ENCODE measurements at places on chromosomes 7 and 10.

GRCh38 chr7:90188281-90188680, 23.3 kb upstream of the STEAP2 start:
- DNase-seq, result no peak

GRCh38 chr10:116620423-116621400, at the start of gene PNLIPRP2:
TSS of gene PNLIPRP2 (plus strand) at chr10:116620953.
- DNase-seq, result no peak

GRCh38 chr7:97015279-97015678, 9.4 kb downstream of the DLX5 start:
- no peak for DNase-seq

- DNase-seq, result no peak
Measured at GRCh38 chr7:70406186-70406949, 725.6 kb upstream of the GALNT17 start.

GRCh38 chr10:93584445-93584844, 16.6 kb downstream of the RBP4 start:
- no peak for DNase-seq

- DNase-seq, result no peak
Measured at GRCh38 chr10:35928748-35929147, 286.7 kb upstream of the FZD8 start.

DNA sequence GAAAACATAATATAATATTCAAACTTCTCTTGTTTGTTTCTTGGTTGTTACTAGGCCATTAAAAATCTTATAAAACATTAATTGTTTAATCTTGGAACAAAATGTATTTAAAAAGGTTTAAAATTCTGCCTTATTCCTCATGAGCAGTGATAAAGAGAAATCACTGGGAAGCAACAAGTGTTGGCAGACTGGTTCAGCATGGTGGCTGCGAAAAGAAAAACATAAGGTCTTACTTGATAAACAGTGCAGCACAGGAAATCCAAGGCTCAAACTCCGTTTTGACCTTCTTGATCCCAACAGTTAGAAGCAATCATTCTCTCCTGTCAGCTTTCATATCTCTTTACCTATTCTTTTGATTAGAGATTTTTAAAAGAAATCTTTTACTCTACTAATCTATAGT, 530.8 kb downstream of the CNTNAP2 start:
- DNase-seq, result no peak

DNA sequence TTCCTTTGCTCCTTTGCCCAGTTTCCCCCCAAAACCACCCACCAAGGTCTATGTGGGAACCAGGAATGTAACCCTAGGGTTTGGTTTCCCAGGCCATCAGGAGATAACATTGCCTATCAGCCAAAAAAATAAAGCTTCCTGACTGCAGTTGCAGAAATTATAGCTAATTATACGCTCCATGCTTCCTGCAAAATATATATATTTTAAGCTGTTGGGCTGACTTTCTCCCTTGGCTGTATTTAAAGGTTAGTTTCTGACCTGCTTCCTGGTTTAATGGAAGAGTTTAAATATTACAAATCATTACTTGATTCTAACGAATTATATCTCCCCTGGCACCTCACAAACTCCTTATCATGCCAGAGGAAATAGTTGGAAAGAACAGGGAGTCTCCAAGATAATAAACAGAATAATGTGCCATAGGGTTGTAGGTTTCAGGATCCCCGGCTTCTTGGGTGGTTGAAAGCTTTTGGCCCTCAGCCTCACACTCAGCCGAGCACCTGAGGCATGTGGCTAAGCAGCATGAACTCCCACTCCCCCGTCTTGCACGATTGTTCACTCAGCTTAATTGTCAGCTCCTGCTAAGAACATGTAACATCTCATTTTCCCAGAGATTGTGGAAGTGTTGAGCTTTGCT, 79.9 kb downstream of the FZD1 start:
- no peak for DNase-seq

- DNase-seq, result no peak
Measured at GRCh38 chr7:96182424-96183158, 139.3 kb downstream of the SLC25A13 start.

DNA sequence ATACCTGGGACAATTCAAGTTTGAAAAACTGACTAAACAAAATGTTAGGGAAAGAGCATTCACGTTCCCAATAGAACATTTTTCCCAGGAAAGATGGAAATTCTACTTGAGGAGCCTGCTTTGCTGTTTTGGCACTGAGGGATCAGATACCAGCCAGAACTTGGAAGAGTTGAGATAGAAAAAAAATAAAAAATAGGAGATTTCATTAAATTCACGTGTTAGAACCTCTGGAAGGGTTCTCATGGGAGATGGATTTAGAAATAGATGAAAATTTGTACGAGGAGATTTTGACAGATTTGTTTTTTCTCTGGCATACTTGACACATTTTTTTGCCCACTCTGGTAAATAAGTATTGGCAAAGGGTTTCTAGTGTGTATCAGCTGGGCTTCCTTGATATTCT, 63.7 kb downstream of the CELF2 start:
- DNase-seq, result no peak

DNA sequence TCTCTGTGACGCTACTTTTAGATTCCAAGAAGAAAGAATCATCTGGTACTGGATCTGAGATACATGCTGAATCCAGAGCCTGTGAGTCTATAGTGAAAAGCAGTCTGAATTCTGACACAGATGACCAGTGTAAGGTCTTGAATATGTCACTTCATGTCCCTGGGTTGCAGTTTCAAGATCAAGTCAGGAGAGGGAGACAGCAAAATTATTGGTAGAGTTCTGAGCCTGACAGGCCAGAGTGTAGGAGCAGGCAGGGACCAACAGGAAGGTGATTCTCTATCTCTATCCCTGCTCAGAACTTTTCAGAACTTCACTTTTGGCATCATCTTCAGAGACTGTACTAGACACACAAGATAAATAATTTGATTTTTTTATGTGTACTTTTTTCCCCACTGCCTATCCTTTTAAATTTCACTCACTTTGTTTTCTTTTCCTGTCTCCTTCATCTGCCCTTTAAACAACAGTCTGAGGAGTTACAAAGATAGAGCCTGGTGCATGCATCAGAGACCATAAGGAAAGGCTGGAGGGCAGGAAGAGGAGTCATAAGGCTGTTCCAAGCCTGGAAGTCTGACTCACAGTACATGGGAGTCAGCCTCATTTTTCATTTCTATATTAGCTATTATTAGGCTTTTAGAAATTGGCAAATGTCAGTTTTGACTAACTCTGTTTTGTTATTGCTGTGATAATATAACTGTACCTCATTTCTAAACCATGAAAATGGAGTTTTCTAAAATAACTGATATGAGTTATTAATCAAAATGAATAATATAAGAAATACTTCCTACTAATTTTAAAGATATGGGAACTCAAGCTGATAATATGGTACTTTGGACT, 120.2 kb upstream of the TMEM229A start:
- DNase-seq, result no peak

- no peak for DNase-seq
Measured at GRCh38 chr10:116163333-116164131, 109.5 kb downstream of the GFRA1 start.

- DNase-seq, result no peak
Measured at GRCh38 chr7:139567647-139568345, 44.3 kb downstream of the CLEC2L start.

DNA sequence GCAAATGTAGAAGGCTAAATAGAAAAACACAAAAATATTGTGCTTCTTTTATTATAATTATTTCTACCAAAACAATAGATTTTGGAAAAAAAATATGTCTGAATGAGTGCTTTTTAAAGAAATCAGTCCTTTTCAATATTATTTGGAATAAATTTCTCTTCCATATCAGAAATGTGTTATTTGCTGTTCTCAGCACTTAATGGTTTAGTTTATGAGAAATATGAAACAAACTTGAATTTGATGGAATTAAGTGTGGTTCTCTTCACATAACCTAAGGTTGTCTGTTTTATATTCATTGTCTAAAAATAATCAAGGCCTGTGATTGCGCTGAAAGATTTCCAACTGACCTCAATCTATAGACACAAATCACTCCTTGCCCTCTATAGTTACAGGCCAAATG, 203.0 kb downstream of the COBL start:
- no peak for DNase-seq

DNA sequence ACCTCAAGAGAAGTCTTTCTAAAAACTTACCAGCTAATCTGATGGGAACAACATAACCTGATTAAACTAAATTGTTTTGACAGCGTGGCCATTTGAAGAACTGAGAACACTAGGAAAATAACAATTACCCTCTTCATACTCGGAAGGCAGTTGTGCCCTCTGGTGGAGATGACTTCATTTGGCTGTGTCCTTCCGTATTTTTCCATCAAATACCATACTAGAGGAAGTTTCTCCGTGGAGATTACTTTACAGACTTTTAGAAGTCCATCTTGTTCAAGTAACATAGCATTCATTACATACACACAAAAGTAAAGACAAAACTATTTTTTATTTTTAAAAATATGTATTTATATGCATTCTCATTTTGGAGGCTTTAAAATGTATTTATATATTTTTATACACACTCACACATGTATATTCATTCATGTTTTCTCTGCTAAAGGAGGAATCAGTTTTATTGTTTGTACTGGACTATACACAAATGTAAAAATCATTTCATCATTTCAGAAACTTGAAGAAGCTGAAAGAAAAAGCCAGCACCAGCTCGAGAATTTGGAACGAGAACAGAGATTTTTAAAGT, 25.2 kb downstream of the SMNDC1 start:
- DNase-seq, result peak; percentile 33

GRCh38 chr10:42488416-42488815, 150.0 kb downstream of the ZNF33B start:
- no peak for DNase-seq

DNA sequence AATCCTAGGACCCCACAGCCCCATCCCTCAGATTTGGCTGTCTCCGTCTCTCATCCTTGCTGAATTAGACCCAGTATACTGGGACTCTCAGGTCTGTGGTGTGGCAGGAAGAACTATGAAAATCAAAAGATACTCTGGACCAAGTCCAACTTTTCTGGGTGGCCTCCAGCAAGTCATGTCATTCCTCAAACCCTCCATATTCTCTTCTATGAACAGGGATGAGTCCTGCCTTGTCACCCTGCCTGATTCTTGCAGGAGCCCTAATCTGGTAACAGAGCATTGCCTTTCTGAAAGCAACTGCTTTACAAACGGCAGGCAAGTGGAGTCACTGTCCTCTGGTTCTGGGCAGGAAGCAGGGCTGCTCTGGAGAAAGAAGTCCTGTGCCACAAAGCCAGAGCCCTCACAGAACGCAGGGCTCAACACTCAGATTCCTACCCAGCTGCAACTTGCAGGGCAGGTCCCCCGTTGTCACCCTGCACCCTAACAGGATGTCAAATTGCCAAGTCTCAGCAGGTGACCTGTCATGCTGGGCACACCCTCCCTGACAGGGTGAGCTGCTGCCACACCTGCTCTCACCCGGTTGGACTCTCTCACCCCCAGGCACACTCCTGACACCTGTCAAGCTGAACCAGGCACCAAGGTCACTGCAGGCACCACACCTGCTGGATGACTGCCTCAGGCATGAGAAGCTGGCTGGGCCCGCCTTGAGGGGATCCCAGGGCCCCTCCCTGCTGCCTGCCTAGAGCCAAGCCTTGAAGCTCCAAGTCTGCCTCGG, 227.7 kb downstream of the KCNMA1 start:
- DNase-seq, result no peak

GRCh38 chr7:137685433-137686164, 161.2 kb downstream of the DGKI start:
- DNase-seq, result no peak

DNA sequence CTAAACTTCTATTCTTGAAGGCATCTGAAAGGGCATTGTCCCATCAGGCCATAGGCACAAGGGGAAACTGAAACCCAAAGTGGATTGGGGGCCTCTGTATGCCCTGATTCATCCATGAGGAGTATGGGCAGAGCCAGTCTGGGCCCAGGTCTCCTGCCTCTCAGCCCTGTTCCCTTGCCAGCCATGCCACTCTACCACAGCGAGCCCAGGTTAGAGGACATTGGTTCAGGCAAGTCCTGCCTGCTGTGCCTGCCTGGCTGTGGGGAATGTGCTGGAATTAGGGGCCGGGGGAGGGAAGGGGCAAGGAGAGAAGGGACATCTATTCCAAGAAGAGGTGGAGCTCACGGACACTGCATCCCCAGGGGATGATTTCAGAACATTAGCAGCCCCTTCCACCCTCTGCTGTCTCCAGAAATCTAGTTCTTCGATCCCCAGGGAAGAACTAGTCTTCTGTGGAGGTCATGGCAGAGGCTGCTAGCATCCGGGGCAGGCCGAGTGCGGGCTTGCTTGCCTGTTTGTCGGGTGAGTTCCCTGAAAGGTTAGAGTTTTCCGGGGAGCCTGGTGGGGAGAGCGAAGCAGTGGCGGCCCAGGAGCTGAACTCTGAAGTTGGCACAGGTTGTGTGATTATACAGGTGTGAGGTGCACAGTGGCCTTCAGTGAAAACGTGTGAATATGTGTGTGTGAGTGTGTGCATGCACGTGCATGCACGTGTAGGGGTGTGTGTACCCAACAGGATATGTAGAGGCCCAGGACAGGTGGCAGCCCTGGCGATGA, 37.8 kb downstream of the TBATA start:
- no peak for DNase-seq

Measured in stimulated activated CD8-positive, alpha-beta memory T cell treated with anti-CD3 and anti-CD28 coated beads, Interleukin-12 subunit alpha, Interleukin-12 subunit beta, amount 100 ng/mL, for 1 hour (primary cell).